CD8-positive, alpha-beta T cell (primary cell): ENCODE measurements at places on chromosomes 1 and 21. TPM values are rescaled to one million over a fixed set of nuclear protein-coding genes. Genes with fewer than 3 reads are reported as not detected.

The PPIH gene
- total RNA-seq, result 33.2 TPM

The AXDND1 gene
- total RNA-seq, result 1.6 TPM

The ZNF124 gene
- total RNA-seq, result 22.4 TPM

The GPR37L1 gene
- total RNA-seq, result not detected

The FCRL1 gene
- 3.1 TPM for total RNA-seq

The SLAMF9 gene
- total RNA-seq, result not detected

The F13B gene
- not detected for total RNA-seq

The NOTCH2NLA gene
- 18.3 TPM for total RNA-seq

The ESRRG gene
- total RNA-seq, result not detected

The BMP8A gene
- total RNA-seq, result not detected

The CD101 gene
- total RNA-seq, result 4.4 TPM

The KRTAP7-1 gene
- total RNA-seq, result not detected

The SYCP1 gene
- total RNA-seq, result not detected

The UBE2U gene
- total RNA-seq, result not detected
